ENCODE measurements at places on chromosomes 1 and 21.

DNA sequence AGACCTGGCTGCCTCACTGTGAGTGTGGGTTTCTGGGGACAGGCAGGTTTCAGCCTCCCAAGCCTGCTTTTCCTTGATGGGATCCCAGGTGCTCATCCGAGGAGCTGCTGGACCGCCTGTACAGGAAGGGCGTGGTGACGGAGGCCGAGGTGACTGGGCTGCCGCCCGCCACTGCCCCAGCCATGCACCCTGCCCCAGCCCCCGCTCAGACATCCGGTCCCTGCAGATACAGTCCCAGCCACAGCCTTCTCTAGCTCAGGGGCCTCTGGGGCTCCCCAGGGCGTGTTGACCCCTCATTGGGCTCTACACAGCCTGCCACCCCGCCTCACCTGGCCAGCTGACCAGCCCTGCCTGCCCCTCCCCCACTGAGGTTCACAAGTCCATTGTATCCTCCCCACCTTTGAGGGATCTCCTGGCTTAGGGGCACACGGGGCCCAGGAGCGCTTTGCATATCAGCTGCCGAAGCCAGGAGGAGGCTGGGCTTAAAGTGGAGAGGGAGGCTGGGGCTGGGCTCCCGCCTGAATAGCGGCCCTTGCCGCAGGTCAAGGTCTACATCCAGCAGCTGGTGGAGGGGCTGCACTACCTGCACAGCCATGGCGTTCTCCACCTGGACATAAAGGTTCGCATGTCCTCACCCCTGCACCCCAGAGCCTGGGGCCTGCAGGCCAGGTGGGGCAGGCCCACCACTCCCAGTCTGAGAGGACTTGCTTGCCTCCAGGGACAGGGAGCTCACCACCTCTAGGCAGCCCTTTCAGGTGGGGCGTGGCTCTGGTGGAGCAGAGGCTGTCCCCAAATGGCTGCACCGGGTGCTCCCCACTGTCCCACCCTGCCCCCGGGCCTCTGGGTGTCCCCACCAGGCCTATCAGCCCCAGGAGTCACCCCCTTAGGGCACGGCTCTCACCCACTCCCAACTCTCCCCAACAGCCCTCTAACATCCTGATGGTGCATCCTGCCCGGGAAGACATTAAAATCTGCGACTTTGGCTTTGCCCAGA lies 38.5 kb downstream of the TRIM11 start:
- no peak for DNase-seq

- DNase-seq, result no peak
Observed at GRCh38 chr1:194830387-194830786, 1644.0 kb upstream of the B3GALT2 start.

GRCh38 chr1:975896-976683 lies 5.8 kb downstream of the PERM1 start:
- DNase-seq, result peak; percentile 39

DNA sequence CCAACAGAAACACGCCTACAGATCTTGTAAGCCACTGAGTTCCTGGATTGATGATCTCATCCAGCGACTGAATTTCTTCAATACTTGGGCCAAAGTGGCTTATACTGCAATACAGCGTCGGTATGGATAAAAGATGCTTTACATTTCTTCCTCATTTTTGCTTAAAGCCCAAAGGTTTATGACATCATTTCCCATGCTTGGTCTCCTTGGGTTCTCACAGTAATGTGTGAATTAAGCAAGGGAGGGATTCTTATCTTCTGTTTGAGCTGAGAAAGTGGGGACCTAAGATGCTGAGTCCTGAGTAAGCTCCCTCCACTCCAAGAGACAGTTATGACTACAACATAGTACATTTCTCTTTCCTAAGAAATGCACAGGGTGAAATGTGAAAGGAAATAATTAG lies 39.5 kb downstream of the LBR start:
- DNase-seq, result peak; percentile 54

DNA sequence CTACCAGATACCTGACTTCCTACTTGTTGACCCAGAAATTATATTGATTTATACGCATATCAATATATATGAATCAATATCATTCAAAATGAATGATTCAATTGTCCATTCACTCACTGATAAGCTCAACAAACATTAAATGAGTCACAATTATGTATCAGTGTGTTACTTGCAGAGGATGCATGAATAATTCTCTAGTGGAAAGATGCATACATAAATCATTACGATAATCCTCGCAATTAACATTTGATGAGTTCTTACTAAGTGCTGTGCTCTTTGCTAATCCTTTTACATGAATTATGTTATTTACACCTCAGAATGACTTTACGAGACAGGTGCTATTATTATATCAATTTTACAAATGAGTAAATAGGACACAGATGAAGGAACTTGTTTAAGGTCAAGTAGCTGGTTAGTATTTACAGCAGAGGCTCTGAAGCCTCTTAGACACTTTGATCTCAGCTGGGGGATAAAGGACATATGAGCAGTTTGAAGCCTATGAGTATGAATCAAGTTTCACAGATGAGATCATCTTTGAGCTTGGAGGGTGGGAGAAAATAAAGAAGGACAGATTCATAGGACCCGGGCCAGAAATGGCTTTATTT lies 112.8 kb upstream of the ADAMTS5 start:
- peak; percentile 14 for DNase-seq

GRCh38 chr1:30264672-30265025 lies 458.7 kb downstream of the MATN1 start:
- no peak for DNase-seq

GRCh38 chr1:219294251-219294650 lies 120.6 kb downstream of the LYPLAL1 start:
- no peak for DNase-seq

DNA sequence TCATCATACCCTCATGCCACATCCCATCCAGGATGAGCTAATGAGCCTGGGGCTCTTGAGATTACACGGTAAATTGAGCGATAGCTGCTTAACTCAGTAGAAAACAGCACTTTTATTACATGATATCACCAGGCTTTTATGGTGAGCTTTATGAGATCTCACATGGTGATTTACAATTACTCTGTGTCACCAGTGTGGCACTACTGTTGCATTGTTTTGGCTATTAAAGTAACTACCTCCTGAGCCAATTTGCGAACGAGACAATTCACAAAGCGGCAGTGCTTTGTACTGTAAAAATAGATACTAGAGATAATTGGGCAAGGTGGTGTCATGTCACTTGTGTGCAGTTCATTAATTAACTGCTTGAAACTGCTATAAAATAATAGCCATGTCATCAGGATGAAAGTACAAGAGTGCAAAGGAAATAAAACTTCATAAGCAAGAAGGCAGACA lies 767.7 kb upstream of the ADGRL2 start:
- DNase-seq, result no peak

- DNase-seq, result no peak
Observed at GRCh38 chr1:83827741-83828140, 171.2 kb downstream of the TTLL7 start.

- DNase-seq, result peak; percentile 27
Observed at GRCh38 chr1:244865028-244865371, 657 bp upstream of the HNRNPU start.

GRCh38 chr1:89884718-89885596 lies 64.1 kb downstream of the LRRC8D start:
- DNase-seq, result peak; percentile 60

GRCh38 chr1:221669441-221669840 lies 72.4 kb downstream of the DUSP10 start:
- no peak for DNase-seq

- peak; percentile 90 for DNase-seq
Observed at GRCh38 chr1:108000620-108001111, 35.7 kb upstream of the VAV3 start.

DNA sequence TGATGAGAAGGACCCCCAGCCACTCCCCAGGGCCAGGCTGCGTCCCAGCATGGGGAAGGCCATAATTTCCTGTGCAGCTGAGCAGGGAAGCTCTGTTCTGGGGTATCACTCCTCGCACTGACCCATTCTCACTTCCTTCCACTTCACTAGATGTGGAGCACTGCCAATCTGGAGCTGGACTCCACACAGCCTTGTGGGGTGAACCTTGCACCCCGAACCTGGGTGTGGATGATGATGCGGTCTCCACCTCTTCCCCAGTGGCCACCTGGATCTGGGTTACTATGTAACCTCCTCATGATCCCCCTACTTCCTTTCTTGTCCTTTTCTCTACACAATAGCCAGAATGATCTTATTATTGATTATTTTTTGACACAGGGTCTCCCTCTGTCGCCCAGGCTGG lies 36.7 kb downstream of the CTNNBIP1 start:
- DNase-seq, result no peak

- DNase-seq, result no peak
Observed at GRCh38 chr1:226479474-226479873, 69.1 kb upstream of the STUM start.

DNA sequence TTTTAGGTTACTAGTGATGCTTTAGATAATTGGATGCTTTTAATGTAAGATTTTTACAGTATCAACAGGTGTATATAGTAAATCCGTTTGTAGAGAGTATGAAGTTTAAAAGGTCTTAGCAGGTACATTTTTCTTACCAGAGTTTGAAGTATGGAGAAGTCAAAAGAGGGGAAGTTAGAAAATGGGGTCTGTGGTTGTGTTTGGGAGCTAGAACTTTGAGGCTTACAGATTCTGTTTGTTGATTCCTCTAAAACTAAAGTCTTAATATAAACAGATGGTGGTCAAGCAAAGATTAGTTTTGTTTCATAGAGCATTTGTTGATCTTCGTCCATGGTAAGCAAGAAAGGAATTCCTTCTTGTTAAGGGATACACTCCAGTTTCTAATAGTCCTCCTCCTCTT lies 35.8 kb downstream of the CDC42 start:
- DNase-seq, result no peak

DNA sequence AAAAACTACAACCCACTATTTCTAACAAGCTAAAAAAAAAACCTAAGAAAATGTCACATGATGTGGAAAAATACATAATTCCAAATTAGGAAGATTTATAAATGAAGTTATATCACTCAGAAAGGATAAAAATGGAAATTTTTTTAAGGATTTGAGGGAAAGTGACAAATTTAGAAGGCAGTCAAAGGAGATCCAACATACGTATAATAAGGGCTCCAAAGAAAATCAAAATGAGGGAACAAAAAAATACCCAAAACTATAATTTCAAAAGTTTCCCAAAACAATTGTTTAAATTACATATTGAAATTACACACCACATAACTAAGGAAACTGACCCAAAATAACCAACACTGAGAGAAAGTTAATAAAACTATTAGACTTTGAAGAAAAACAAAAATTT lies 381.1 kb upstream of the KAZN start:
- DNase-seq, result no peak

- DNase-seq, result no peak
Observed at GRCh38 chr1:166852918-166853317, 13.6 kb downstream of the POGK start.

DNA sequence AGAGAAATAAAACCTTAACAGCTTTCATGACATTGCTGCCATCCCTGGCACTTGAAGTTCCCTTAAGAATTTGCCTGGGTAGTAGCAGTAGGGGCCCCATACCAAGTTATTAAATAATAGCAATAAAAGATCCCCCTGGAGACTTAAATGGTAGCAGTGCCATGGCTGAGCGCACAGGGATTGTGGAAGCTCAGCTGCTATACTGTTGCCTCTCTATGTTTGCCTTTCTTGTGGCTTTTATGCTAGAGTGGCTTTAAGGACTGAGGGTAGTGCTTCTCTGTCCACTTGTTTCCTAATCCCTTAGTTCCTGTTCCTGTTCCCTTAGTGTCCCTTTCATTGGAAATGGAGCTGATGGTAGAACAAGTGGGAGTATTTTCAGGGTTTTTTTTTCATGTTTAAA lies 42.1 kb downstream of the NCF2 start:
- no peak for DNase-seq

DNA sequence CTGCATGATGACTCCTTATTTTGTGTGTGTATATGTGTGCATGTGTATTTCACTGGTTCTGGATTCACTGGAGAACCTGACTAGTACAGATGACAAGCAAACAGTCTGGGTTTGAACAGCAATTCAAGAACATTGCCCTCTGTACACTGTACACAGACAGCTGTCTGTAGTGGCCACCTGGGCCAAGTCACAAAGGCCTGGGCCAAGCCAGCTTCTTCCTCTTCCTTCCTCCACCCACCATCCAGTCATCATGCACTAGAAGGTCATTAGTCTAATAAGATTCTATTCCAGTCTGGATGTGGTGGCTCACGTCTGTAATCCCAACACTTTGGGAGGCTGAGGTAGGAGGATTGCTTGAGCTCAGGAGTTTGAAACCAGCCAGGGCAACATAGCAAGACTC lies 155.9 kb downstream of the ELAVL4 start:
- no peak for DNase-seq

- DNase-seq, result no peak
Observed at GRCh38 chr1:36913484-36914060, 120.7 kb downstream of the GRIK3 start.

- DNase-seq, result no peak
Observed at GRCh38 chr1:109971559-109971958, 13.0 kb upstream of the AHCYL1 start.

GRCh38 chr1:35598895-35599294 lies 25.8 kb downstream of the TFAP2E start:
- no peak for DNase-seq

- no peak for DNase-seq
Observed at GRCh38 chr1:26155370-26156284, 3.3 kb upstream of the FAM110D start.

- no peak for DNase-seq
Observed at GRCh38 chr1:5481889-5482288, 510.3 kb downstream of the NPHP4 start.

DNA sequence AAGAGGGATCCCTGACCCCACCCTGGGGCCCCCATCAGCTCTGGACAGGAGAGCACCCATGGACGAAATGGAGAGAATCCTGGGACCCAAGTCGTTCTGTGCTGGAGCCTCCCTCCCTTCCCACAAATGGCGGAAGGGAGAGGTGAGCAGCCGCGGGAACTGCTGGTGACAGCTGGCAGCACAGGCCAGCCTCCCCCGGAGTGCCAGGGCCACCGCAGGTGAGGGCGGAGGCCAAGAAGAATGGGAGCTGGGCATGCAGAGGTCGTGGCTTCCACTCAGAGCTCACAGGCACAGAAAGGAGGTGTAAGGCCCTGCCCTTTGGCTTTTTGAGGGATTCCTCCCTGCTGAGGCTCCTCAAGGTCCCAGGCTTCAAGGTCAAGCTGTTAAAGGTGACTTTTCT lies 24.6 kb downstream of the SLC1A7 start:
- DNase-seq, result no peak

GRCh38 chr1:192918259-192918658 lies 109.4 kb downstream of the RGS2 start:
- DNase-seq, result no peak

GRCh38 chr1:30700528-30701257 lies 22.7 kb downstream of the MATN1 start:
- peak; percentile 84 for DNase-seq

GRCh38 chr1:236773919-236774318 lies 21.2 kb upstream of the MTR start:
- no peak for DNase-seq

- DNase-seq, result no peak
Observed at GRCh38 chr1:22635436-22635835, 992 bp upstream of the C1QA start.
